Caki2 (cell line): ENCODE measurements at places on chromosomes 11 and 22. TPM values are rescaled to one million over a fixed set of nuclear protein-coding genes. Genes with fewer than 3 reads are reported as not detected.

Gene MS4A4E
- not detected in 2 replicates for total RNA-seq

Gene OR6M1
- not detected in 2 replicates for total RNA-seq

Gene OR6A2
- not detected in 2 replicates for total RNA-seq

Gene HEPN1
- total RNA-seq = not detected in 2 replicates
